Fibroblast of lung (primary cell): ENCODE measurements at places on chromosomes 13 and 19. TPM values are rescaled to one million over a fixed set of nuclear protein-coding genes. Genes with fewer than 3 reads are reported as not detected.

- H3K27ac ChIP-seq: no peak overlapping the region
- H3K4me1 ChIP-seq: no peaks in the 10 kb centered on the region
- H3K4me3 ChIP-seq: no peak overlapping the region
- DNase-seq: no peak
- H3K36me3 ChIP-seq: no peaks in the 10 kb centered on the region
Measured at GRCh38 chr13:81377921-81378320, 1037.0 kb upstream of the SPRY2 start.

Gene GRIK5
- polyA plus RNA-seq: 0.03 and 0.69 TPM in 2 replicates

GRCh38 chr19:53707278-53707677 lies 75.5 kb downstream of the DPRX start:
- no peaks in the 10 kb centered on the region for H3K36me3 ChIP-seq
- no peaks in the 10 kb centered on the region for H3K4me1 ChIP-seq
- no peak overlapping the region for H3K27ac ChIP-seq
- no peak overlapping the region for H3K4me3 ChIP-seq
- H3K27me3 ChIP-seq: no peaks in the 10 kb centered on the region

Gene RFXAP
- 4.2 and 4.6 TPM in 2 replicates for polyA plus RNA-seq

Gene NDUFB7
- polyA plus RNA-seq: 100 and 110 TPM in 2 replicates

Gene GPR108
- 28.4 and 37.2 TPM in 2 replicates for polyA plus RNA-seq

DNA sequence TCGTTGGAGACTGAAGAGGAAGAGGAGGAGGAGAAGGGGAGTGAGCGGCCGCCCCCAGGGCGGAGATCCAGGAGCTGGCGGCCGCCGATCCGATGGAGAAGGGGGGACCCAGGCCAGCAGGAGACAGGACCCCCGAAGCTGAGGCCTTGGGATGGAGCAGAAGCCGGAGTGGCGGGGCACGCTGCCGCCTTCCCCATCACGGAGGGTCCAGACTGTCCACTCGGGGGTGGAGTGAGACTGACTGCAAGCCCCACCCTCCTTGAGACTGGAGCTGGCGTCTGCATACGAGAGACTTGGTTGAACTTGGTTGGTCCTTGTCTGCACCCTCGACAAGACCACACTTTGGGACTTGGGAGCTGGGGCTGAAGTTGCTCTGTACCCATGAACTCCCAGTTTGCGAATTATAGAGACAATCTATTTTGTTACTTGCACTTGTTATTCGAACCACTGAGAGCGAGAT lies 1.8 kb downstream of the GADD45B start:
- H3K27me3 ChIP-seq: no peaks in the 10 kb centered on the region
- peak overlapping the region; percentile 92 for H3K4me3 ChIP-seq
- H3K36me3 ChIP-seq: peaks cover 8% of the 10 kb centered on the region

Gene ZNF470
- polyA plus RNA-seq: 2.0 and 3.0 TPM in 2 replicates
